OCI-M1 (cell line): ENCODE measurements at places on chromosomes 4 and X.

DNA sequence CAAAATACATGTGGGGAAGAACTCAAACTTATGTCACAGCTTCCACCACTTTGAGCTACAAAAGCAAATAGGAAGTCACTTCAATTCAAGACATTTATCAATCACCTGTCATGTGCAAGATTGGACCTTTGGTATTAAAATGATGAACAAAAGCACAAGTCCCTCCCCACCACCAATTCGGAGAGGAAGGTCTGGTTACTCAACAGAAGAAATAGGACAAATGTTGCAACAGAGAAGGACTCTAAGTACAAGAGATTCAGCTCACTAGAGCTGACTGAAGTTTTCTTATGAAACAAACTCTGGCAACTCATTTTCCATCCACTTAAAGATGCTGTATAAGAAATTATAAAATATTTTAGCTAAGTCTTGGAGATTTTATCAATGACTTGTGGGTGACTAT is 16.0 kb upstream of the MMRN1 start:
- peak; percentile 24 for DNase-seq

- no peak for DNase-seq
These were observed 1.1 kb upstream of the ARMCX4 start for GRCh38 chrX:101484135-101484534.

DNA sequence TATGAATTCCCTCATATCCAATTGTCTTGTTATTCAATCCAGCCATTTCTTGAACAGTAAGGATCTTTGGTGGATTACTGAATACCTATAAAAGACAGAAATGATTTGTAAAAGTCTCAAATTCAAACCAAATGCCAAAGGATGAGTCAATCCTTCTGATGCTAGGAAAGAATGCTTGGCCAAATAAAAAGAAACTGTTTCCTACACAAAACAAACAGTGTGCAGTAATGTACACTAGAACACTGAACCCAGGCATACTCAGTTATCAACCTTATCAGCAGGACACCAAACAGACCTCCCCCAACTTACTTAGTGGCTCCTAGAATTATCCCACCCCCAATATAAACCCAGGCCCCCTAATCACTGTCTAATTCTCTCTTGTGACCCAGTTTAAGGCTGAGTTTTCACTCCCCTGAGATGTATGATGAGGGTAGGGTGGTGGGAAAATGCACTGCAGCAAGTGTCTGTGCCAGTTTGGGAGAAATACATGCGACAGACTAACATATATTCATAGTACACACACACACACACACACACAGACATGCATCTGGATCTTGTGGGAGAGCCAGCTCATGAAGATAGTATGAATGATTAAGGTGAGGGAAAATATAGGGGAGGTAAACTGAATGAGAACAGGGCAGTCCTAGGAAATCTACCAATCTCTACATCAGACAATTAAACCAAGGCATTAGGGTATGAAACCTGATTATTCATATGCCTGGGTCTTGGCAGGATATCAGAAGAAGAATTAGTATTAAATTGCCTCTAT is 35.0 kb downstream of the CLDN2 start:
- DNase-seq = no peak

- no peak for DNase-seq
These were observed 162.5 kb downstream of the AFAP1 start for GRCh38 chr4:7777017-7777710.

- no peak for DNase-seq
These were observed 37.2 kb upstream of the SPANXC start for GRCh38 chrX:141279476-141279875.

DNA sequence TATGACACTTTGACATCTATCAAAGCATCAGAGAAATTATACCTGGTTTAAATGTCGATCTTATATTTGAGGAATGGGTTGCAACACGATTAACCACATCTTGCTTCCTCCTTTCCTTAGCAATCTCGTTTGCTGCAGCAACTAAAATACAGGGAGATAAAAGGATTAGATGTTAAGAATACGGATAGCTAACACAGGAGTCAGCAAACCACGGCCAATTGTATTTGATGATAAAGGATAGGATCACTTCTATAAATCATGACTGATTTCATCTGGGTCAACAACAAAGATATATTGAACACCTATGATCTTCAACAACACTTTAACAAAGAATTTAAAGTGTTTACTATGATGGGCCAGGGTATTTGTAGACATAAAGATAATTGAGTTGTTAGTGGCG is 5.0 kb downstream of the MAP7D3 start:
- DNase-seq = no peak

DNA sequence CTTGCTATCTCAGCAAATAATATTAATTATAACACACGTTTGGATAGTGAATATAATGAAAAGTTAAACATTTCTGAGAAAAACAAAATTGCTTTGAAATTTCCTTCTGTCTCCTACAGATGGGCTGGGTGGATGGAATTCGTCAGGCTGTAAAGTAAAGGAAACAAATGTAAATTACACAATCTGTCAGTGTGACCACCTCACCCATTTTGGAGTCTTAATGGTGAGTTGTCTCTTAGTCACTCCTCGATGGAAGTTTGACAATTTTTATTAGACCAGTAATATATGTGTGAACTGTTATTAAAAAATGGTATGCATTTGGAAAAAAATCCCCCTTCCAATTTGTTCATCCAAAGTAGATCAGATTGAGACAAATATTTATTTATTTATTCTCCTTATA is 92.5 kb upstream of the BRS3 start:
- DNase-seq = no peak

DNA sequence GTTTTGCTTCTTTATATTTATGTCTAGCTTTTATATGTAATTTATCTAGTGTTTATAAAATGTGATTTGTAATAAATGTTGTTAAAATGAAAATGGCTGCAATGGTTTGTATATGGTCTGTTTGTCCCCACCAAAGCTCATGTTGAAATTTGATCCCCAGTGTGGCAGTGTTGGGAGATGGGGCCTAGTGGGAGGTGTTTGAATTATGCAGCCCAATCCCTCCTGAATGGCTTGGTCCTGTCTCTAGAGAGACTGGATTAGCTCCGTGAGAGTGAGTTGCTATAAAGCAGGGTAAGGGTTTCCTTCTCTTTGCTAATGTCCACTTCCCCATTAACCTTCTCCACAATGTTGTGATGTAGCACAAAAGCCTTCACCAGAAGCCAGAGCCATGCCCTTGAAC is 30.0 kb upstream of the JADE3 start:
- no peak for DNase-seq

DNA sequence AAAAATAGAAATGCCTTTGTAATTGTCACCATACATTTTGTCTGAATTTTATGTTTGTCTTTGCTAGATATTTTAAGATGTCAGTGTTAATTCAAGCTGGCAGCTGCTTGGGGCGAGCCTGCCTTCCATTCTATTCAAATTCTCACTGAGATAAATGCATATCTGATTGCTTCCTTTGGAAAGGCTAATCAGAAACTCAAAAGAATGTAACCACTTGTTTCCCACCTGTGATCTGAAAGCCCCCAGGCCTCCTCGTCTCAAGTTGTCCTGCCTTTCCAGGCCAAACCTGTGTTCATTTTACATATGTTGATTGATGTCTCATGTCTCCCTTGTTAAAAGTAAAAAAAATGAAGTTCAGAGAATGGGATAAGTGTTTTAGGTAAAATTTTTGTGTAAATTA is 318.7 kb upstream of the TECRL start:
- no peak for DNase-seq

DNA sequence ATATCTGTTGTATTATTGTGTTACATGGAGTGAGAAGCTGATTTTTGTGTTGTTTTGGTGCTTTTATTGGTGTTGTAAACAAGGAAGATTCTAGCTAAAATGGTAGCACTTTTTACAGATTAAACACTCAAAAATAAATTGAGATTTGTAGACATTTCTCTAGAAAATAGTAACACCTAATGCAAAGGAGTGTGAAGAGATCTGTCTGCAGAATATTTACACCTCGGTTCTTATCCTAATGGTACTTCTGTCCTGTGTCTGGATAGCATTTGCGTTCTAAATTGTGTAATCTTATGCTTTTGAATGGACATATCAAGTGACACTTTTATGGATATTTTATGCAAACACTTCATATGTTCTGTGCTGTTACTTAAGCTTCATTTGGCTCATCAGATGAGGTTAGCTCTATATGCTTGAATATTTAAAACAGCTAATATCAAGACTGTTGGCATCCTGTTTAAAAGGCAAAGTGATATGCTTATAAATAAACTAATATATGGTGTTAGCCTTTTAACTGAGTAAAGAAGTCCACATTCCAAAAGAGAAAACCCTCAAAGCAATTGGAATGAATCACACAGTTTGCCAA is 6.0 kb downstream of the PCDH7 start:
- no peak for DNase-seq

- peak; percentile 86 for DNase-seq
These were observed 47.2 kb upstream of the LAS1L start for GRCh38 chrX:65581661-65582339.

- no peak for DNase-seq
These were observed 1.9 kb downstream of the EVC start for GRCh38 chr4:5712931-5713330.

- DNase-seq = peak; percentile 20
These were observed 110.6 kb downstream of the MGST2 start for GRCh38 chr4:139776235-139776634.

DNA sequence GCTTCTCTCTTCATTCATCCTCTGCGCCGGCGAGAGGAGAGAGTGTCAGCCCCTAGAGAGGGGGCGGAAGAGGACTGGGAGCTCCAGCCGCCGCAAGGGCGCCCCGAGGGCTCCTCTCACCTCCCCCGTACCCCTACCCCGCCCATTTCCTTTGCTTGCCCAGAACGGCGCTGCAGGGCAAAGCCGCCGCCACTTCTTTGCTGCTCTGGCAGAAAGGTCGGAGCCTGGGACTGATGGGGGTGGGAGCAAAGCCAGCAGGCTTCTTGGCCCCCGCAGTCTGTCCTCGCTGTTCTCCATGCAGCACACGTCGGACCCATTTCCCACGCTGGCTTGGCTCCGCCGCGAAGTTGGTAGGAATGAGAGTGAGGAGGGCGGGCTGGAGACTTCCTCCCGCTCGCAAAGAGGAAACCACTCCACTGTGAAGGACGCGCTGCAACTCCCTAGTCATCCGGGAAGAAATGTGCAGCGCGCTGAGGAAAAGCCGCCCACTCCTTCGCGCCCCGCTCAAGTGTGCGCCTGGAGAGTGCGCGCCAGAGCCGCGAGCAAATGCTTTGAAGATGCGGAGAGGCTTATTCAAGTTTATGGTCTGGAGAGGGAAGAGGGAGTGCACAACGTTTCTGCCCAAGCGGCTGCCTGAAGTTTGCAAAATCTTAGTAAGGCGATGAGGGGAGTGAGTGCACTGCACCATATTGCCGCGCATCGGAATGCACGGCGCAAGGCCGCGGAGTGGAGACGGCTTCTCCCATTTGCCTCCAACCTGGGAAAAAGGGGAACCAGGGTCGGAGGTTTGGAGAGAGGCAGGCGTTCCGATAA is 2.8 kb upstream of the PCDH7 start:
- DNase-seq = peak; percentile 82

DNA sequence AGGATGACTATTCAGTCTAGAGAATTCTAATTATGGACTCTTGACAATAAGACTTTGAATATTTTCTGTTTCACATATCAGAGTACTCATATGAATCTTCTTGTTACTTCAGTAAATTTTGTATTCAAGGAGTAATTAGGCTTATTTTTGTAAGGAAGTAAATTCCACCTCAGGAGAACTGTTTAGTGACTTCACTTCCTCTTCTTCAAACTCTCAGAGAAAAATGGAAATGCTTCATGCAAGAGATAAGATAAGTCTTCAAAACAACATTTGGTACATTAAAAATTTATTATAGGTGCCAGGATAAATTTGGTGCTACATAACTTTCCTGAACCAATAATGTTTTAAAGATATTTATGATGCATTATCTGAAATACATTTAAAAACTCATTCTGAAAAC is 1421.9 kb downstream of the PCDH7 start:
- peak; percentile 76 for DNase-seq

DNA sequence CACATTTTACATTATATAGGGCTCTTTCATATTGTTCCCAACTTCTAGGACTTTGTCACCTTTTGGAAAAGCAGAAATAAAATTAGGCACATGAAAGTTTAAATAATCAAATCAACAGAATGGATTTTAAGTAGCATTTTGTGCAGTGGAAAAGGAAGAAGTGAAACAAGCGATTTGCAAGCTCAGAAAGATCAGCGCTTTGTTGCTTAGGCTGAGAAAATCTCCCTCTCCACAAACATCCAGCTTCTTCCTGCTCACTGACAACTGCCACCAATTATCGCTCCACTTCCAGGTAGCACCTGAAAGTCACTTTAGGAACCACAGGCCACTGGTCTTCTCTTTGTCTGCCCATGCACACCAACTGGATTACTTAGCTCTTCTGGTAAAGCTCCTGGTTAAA is 2.0 kb upstream of the PDK3 start:
- no peak for DNase-seq

GRCh38 chrX:5708251-5708650 is 520.4 kb downstream of the NLGN4X start:
- DNase-seq = no peak

- DNase-seq = peak; percentile 41
These were observed 7.3 kb upstream of the PTPN13 start for GRCh38 chr4:86586626-86587380.

DNA sequence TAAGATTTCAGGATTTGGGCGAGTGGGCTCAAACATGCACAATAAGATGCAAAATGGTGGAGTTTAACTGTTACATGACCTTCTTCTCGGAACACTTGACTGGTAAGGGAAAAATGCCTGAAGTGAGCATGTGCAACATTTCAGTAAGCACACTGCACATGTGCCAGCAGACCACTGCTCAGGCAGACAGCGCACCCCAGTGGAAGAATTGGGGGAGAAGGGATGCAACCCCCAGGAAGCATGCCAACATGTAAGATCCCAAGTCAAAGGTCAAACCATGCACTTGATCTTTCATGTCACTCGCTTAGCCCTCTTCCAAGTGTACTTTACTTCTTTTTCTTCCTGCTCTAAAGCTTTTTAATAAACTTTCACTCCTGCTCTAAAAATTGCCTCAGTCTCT is 256.3 kb downstream of the CENPC start:
- DNase-seq = peak; percentile 86

- DNase-seq = peak; percentile 93
These were observed 1.8 kb downstream of the SEPTIN6 start for GRCh38 chrX:119690921-119691716.

- no peak for DNase-seq
These were observed 4.2 kb upstream of the DUSP9 start for GRCh38 chrX:153642655-153643430.
